ENCODE measurements at places on chromosomes 1 and 21.

- DNase-seq: no peak
Measured at GRCh38 chr1:57819893-57820292, 396.0 kb upstream of the DAB1 start.

DNA sequence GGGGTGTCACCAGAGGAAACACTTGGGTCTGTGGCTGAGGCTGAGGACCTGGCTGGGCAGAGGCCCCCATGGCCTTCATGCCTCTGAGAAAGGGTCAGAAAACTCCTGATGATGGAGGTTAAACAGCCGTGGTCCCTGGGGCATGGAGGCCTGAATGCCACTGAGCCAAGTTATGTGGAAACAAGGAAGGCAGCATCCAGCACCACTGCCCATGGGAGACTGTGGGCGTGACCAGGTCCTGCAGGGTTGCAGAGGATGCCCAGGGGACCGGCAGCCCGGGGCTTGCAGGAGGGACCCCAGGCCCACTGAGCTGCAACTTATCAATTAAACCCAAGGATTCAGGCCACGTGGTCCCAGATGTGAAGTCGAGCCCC is 18.9 kb upstream of the COL6A2 start:
- DNase-seq: no peak

DNA sequence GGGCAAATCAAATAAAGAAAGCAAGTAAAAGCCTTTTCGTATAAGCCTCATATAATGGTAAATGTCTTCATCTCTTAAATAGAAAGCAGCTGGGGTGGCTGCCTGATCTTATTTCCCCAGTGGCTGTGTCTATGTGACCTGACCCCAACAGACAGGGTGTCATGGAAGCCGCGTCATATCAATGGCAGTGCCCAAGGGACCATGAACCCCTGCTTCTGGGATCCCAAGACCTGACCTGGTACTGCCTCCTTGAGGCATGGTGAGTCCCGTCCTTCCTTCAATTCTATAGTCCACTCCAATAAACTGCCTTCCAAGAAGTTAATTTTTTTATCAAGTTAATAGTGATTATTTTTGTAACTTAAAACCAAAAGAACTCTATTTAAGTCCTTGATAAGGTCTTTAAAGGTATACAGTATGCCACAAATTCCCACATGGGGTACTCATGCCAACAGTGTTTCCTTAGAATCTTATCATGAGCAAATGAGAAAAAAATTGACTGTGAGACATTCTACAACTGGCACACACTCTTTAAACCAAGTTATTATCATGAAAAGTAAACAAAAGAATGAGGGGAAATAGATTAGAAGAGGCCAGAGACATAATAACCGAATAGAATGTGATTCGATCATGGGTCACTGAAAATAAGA is 104.6 kb downstream of the ADSS2 start:
- DNase-seq: no peak

GRCh38 chr21:29508301-29508700 is 209.6 kb downstream of the BACH1 start:
- no peak for DNase-seq

GRCh38 chr1:225651376-225651871 is 1.5 kb downstream of the ENAH start:
- DNase-seq: no peak
